ENCODE measurements at places on chromosomes 16 and 17.
A peak's percentile ranks its signal among the peaks of the same experiment; 100 is the strongest.

GRCh38 chr16:57694231-57694724 is 328 bp upstream of the DRC7 start:
- peak; percentile 17 for DNase-seq

- DNase-seq, result no peak
These were observed 7.6 kb upstream of the SEC14L1 start for GRCh38 chr17:77133087-77133638.

GRCh38 chr17:42248351-42249179 is 27.6 kb downstream of the STAT5B start:
- DNase-seq, result peak; percentile 68

- DNase-seq, result no peak
These were observed 51.2 kb upstream of the TOB1 start for GRCh38 chr17:50917418-50917743.

- DNase-seq, result no peak
These were observed 22.7 kb downstream of the RPH3AL start for GRCh38 chr17:329784-330420.

- DNase-seq, result no peak
These were observed 7.3 kb downstream of the RPH3AL start for GRCh38 chr17:345261-345660.

GRCh38 chr16:11224894-11225676 is 30.9 kb downstream of the SOCS1 start:
- no peak for DNase-seq

DNA sequence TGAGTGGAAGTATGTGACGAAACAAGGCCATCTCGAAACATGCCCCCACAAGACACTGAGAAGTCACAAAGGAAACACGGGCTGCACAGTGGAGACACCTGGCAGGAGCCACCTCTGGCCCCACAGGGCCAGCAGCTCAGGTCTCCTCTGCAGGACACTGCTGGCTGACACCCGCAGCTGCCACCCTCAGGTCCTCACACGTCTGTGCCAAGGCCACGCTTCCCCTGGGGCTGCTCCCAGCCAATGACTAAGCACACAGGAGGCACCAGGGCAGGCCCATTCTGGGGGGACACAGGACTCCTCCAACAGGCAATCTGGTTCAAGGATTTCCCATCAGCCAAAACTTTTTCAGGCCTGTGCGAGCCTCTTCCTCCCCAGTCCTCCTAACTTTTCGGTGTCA is 36.4 kb downstream of the MBTPS1 start:
- DNase-seq, result no peak

DNA sequence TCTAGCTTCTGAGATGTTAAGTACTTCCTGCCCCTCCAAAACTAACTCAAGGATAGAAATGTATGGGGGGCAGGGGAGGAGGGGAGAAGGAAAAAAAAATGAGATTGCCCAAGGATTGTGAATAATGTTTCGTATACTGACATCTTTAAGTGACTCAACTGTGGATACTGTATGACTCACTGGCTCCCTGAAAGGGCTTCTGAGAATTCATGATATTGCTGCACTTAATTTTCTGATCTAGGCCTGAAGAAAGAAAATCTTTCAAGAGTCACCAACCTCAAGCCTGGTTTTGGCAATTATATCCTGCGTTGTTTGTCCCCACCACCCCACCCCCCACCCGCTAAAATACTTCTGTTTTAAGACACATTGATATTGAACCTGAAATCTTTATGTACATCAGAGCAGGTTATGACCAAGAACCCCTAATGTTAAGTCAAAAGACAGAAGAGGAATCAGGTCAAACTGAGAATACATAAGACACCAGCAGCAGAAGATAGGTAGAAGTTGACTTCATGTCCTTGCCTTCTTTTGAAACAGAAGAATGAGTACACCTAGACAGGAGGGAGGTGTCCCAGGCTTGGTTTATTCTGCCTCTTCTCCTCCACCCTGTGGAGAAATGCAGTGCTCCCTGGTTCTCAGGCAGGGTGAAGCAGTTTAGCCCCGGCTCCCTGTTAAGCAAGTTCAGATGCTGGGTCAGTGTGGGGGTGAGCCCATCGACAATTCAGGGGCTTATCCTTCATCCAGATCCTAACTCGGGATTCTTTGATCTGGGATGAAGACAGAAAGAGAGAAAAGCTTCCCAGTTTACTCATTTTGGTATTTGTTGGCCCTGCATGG is 3.3 kb upstream of the FBXL20 start:
- no peak for DNase-seq

- DNase-seq, result no peak
These were observed 366.0 kb upstream of the CCL2 start for GRCh38 chr17:33889040-33889439.

GRCh38 chr17:74271901-74272561 is 2.0 kb upstream of the DNAI2 start:
- no peak for DNase-seq

DNA sequence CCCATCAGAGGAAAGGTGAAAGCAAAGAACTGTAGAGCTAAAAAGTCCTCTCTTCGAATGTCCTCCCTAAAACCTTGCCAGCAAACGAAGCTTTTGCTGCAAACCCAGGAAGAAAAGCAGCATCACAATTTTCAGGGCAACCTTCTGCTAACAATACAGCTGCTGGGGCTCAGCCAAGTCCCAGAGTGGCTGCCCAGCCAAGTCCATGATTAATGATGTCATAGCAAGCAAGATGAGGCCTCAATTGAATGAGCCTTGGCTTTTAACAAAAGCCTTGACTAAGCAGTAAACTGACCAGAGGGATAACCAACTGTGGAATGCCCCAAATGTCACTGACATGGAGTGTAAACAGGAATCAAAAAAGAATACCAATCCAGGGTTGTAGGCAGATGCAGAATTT is 342.7 kb downstream of the PMP22 start:
- DNase-seq, result no peak

Measured in small intestine (tissue), 16 donors.